IPS-NIHi11 (cell line): ENCODE measurements at places on chromosomes 3 and 15.
A peak's percentile ranks its signal among the peaks of the same experiment; 100 is the strongest.

GRCh38 chr15:47663101-47663500, 54.2 kb upstream of the SEMA6D start:
- DNase-seq: no peak

DNA sequence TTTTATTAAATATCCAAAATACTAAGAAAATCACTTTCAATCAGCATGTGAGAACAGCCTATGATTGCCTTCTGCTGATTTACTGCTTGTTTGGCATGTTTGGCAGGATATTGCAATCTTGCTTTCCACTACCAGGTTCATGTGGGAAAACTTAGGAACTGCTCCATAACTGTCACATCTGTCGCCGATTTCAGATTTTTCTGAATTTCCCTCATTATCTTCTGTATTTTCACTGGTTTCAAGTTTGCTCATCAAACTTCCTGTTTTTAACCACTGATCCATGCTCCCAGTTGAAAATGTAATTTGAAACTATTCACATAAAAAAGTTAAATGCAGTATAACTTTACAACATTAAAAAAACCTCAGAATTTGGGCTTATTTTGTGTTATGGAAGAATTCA, 93.0 kb downstream of the NFKBIZ start:
- DNase-seq: no peak

GRCh38 chr3:47421741-47422649, 41.2 kb downstream of the PTPN23 start:
- DNase-seq: peak; percentile 58

- no peak for DNase-seq
Observed at GRCh38 chr3:154480033-154480432, 50.0 kb upstream of the GPR149 start.

- no peak for DNase-seq
Observed at GRCh38 chr15:34122771-34123183, 20.9 kb downstream of the PGBD4 start.

DNA sequence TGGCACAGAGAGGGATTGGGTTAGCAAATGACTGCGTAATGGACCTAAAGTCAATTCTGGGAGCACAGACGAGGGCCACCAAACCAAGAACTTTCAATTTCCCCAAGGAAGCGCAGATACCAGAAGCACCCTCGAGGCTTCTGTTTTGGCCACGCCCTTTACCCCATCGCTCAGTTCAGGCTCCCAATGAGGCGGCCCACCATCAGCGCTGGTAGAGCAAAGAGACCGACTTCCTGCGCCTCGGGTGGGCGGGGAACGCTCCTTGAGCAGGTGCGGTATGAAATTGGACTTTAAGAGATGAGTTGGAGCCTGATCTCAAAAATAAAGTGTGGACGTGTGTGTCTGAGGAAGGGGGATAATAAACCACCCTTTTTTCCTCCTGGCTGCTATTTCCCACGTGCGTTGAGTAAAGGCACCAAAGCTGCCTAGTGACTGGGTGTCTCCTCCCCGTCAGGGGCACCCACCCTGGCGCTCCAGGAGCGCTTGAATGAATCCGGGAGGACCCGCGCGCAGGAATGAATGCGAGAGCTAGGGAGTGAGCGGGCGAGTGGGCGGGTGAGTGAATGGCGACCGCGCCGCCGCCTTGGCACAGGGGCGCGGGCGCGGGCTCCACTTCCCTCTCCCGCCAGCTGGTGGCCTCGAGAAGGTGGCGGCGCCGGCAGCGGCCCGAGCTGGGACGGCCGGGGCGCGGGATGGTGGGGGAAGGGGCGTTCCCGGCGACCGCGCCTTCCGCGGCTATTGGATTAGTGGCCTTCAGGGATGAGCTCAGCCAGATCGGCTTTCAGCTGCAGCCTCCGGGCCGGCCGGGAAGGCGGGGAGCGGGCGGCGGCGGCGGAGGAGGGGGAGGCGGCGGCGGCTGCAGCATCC, at the start of gene SPSB4:
TSS of gene SPSB4 (plus strand) at position 772 of the 867 bp plus-strand sequence. CDS start 14,758 bp downstream, outside the sequence.
- peak; percentile 98 for DNase-seq

- no peak for DNase-seq
Observed at GRCh38 chr15:91710080-91710698, 143.3 kb upstream of the SLCO3A1 start.

DNA sequence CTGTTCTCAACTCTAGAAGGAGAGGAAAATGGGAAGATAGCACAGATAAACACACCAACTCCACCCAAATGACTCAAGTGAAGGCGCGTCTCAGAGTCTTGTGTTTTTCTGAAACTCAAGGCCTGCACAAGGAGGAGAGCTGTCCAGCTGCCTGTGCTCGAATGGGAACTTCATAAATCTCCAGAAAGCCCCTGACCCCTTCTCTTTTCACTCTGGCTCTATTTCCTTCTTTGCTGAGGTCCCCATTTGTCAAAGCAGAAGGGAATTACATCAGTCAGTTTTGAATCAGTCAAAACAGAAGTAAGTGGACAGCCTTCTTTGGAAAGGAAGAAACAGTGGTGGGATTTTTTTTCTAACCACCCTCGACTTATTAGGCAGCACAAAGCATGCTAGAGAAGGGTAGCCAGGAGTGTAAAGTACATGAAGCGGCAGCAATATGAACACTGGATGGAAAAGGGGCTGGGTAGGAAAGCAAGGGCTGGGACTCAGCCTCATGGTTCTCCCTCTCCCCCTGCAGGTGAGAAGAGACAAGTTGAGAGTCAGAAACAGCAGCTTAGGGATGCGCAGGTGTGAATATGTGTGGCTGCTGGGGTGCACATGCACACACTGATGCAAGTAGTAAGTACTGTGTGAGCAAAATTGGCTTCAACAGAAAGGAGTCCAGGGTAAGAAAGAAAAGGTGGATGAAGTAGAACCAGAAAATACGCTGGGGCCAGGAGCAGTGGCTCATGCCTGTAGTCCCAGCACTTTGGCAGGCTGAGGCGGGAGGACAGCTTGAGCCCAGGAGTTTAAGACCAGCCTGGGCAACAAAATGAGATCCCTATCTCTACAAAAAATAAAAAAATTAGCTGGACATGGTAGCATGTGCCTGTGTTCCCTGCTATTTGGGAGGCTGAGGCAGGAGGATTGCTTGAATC, 36.6 kb upstream of the MAGEF1 start:
- peak; percentile 63 for DNase-seq

DNA sequence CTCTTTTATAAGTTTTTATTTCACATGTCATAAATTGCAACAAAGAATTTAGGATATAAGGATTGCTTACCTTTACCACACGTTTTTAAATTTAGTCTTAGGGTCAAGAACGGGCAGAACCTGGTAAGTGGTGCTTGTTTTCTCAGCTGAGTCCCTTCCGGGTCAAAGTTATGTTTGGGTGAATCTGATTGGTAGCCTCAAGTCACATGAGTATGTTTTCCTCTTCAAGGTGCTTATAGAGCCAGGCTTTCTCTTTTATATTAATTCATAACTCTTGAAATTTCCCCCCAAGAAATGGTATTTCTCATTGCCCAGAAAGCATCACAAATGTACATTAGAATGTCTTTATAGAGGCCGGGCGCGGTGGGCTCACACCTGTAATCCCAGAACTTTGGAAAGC, 415.7 kb upstream of the ROBO2 start:
- no peak for DNase-seq

DNA sequence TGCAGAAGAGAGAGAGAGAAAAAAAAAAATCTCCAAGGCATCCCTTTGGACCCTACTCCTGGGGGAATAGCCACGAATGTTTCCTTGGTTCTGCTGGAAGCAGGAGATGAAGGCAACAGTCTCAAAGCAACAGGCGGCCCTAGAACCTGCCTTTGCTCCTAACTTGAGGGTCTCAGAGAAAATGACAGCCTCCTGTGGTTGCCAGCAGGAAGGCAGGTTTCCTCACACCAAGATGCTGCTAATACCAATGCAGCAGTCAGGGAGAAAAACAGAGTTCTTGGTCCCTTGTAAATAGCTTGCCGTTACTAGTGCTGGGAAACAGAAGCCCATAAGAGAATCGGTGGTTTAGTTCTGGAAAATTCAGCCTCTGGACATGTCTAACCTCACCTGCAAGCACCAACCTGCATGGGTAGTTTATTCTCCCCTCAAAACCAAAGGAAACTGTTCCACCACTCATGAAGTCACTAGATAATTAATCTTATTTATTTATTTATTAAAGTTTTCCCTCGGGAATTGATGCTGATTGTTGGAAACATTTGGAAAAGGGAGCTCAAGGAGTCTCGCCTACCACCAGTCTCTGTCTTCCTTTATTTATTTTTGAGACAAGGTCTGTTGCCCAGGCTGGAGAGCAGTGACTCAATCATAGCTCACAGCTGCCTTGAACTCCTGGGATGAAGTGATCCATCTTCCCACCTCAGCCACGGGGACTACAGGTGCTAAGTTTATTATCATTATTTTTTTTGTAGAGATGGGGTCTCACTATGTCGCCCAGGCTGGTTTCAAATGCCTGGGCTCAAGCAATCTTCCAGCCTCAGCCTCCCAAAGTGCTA, 883 bp upstream of the FRMD4B start:
- DNase-seq: peak; percentile 28

- no peak for DNase-seq
Observed at GRCh38 chr3:14524920-14525660, 15.1 kb downstream of the GRIP2 start.

- DNase-seq: no peak
Observed at GRCh38 chr15:98715401-98715800, 67.1 kb downstream of the IGF1R start.

DNA sequence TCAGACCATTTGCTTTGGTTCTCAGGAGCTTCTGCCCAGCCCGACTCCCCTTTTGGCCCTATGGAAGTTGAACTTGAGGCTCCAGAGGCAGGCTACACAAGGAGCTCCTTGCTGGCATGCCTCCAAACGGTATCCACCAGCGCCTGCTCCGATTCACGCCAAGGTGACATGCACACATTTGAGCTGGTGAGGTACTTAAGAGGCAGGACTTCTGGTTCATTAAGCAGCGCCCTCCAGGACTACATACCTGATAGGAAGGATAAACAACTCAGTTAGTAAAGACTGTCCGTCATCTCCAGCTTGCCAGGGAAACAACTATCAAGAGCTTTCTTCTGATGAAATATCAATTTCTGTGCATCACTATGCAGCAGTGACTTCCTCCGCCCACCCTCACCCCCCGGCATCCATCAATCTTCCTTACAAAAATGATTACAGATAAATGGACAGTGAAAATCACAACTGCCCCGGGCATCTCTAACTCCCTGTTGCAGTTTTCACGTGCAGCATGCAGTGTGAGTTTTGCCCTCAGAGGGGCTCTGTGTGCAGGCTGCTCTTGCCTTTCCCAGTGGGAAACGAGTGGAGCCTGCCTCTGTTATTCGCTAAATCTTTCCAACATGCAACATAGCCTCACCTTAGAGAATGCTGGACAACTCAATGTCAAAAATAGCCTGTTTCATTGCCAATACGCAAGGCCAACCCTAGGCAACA, 122.9 kb downstream of the ARRDC4 start:
- DNase-seq: peak; percentile 21

DNA sequence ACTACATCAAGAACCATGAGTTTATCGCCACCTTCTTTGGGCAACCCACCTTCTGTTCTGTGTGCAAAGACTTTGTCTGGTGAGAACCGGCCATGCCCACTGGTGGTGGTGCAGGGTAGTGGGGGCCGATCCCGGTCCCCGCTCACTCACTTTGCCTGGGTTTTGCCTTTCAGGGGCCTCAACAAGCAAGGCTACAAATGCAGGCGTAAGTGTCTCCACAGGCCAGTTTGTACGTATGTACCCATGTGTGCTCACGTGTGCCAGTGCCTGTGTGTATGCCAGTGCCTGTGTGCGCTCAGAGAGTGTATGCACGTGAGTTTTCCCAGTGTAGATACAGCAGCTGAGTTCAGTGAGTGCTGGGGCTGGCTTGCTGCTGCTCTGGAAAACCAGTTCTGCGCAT, 20.5 kb downstream of the PRKCD start:
- DNase-seq: no peak

DNA sequence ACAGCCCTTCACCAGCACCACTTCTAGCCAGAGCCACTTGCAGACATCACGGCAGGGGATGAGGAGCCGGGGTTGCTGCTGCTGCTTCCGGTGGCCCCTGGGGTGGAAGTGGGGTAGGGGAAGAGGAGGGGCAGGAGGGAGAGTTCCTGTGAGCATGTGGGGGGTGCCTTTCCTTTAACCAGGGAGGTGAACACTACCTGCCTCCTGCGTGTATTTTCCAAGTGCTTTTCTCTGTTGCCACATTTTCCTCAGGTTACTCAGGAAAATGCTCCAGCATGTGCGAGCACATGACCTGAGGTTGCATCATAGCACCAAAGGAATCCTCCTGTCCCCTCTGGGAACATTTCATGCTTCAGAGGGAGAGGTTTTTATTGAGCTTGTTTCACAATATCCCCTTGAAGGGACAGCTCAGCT, 12.2 kb upstream of the SACM1L start:
- no peak for DNase-seq

DNA sequence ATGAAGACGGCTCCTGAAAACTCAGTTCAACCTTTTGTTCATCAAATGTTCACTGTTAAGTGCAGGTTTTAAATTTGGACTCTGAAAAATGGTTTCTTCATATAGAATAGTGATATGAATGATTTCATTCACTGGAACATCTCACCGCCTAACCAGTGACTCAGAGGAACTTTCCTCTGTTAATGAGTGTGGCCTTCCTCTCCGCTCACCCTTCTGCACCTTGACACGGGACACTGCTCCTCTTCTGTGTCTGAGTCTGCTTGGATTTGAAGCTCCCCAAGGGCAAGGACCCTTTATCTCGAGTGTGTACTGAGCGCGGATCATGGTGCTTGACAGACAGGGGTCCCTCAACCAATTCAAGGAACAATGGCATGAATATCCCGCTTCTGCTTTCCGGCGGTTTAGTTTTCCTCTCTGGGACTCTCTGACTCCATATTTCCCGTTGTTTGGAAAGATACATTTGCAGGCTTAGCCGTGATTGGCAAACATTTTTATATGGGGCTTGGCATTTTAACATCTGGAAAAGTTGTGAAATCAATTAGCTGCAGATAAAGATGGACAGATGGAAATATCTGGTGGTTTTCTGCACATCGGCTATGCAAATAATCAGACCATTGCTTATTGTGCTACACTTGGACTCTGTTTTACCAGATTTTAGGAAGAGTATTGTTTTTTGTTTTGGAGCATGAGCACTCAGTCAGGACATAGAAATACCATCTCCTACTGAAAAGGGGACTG, 20.9 kb downstream of the KBTBD8 start:
- DNase-seq: no peak

DNA sequence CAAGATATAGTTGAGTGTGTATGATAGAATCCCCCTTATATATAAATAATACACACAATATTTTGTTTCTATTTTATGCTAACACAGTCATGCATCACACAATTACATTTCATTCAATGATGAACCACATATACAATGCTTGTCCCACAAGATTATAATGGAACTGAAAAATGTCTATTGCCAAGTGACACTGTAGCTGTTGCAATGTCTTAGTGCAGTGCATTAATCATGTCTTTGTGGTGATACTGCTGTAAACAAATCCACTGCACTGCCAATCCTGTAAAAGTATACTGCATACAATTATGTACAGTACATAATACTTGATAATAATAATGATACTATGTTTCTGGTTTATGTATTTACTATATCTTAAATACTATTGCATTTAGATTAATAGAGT, 512.1 kb upstream of the CNTN3 start:
- DNase-seq: no peak

- DNase-seq: no peak
Observed at GRCh38 chr3:36900474-36901443, 44.1 kb downstream of the TRANK1 start.
